ENCODE measurements at places on chromosomes 1 and 21.

DNA sequence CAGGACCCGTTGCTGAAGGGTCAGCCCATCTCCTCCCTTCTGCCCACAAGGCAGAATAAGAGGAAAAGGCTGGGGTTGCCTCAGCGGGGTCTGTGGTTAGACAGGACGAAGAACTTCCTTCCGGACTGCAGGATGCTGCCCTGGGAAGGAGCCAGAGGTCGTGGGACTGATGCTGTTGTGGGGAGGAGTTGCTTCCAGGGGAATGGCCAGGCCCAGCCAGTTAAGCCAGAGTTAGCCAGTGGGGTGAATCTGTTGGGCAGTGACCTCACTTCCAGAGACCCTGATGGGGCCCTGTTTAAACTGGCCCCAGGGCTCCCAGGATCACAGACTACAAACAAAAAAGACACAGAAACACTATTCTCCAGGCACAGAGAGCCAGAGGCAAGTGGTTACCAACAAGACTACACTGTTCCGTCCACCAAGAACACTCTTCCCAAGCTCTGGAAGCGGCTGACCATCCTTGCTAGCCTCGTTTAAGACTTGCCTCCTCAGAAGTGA is 13.0 kb downstream of the FAM229A start:
- no peak for DNase-seq

GRCh38 chr1:74467786-74468377 is 44.5 kb downstream of the LRRC53 start:
- DNase-seq = no peak

DNA sequence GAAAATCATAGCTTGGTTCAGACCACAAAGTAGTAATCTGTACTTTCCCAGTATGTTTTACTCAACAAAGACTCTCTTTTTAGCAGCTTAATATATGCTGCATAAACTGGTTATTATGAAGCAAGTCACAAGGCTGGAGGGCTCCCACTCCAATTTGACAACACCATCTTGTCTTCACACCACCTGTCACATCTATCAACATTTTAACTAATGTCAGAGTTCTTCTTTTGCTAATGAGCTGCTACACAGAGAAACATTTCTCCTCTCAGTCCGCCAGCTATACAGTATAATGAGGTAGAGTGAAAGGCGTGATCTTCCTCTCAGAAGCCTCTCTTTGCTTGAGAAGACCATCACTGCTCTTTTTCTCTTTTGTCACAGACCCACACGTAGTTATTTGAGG is 230.1 kb downstream of the BARHL2 start:
- DNase-seq = no peak

DNA sequence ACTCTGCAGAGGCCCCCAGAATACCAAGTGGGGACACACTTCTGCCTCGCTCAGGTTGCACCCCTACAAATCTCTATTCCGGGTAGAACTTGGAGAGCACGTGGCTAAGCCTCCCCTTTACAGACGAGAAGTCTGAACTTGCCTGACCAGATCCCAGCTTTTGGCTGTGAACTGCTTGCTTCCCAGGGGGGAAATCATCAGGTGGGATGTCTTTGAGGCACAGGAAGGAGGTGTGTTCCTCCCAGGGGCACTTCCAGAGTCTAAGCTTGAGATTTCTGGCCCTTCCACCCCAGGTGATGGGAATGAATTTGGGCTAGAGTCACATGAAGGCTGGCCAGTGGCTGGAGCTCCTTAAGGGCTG is 1.3 kb upstream of the S100A3 start:
- no peak for DNase-seq

DNA sequence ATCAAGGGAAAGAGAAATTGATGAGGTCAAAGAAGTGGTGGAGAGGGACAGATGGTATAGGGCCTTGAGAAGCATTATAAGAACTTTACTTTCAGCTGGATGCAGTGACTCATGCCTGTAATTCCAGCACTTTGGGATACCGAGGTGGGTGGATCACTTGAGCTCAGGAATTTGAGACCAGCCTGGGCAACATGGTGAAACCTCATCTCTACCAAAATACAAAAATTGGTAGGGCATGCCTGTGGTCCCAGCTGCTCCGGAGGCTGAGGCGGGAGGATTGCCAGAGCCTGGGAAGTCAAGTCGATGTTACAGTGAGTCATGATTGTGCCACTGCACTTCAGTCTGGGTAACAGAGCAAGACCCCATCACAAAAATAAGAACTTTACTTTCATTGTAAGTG is 5.7 kb downstream of the TMEM50A start:
- no peak for DNase-seq
